Central memory CD8-positive, alpha-beta T cell (primary cell): ENCODE measurements at places on chromosomes 5 and 9.

- DNase-seq = no peak
- no peaks in the 10 kb centered on the region for H3K27me3 ChIP-seq
- peaks cover 49% of the 10 kb centered on the region for H3K4me1 ChIP-seq
- peak overlapping the region; percentile 87 for H3K27ac ChIP-seq
- peak overlapping the region; percentile 72 for H3K4me3 ChIP-seq
Observed at GRCh38 chr5:10633271-10634049, 69.6 kb downstream of the ANKRD33B start.

- H3K4me3 ChIP-seq = no peak overlapping the region
- H3K36me3 ChIP-seq = peaks cover 53% of the 10 kb centered on the region
- no peaks in the 10 kb centered on the region for H3K27me3 ChIP-seq
- no peak for DNase-seq
Observed at GRCh38 chr5:95543017-95543705, 11.6 kb downstream of the SKIC3 start.

DNA sequence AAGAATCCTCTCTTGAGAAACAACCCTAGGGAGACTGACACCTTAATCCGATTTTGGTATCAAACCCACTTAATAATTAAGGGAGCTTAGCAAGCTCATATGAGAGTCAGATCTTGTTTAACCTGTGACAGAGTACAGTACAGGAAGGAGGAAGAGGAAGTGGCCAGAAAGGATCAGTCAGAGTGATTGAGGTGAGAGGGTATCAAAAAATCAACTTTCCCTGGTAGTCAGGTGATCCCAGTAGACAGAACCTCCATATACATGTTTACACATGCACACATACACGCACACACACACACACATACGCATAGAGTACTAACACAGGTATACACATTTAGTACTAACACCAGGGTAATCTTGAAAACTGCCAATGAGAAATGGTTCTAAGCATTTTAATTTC is 56.8 kb downstream of the GLIS3 start:
- no peaks in the 10 kb centered on the region for H3K27me3 ChIP-seq
- peaks cover 11% of the 10 kb centered on the region for H3K4me1 ChIP-seq
- H3K4me3 ChIP-seq = no peak overlapping the region
- H3K36me3 ChIP-seq = no peaks in the 10 kb centered on the region
- DNase-seq = no peak
- H3K27ac ChIP-seq = no peak overlapping the region

DNA sequence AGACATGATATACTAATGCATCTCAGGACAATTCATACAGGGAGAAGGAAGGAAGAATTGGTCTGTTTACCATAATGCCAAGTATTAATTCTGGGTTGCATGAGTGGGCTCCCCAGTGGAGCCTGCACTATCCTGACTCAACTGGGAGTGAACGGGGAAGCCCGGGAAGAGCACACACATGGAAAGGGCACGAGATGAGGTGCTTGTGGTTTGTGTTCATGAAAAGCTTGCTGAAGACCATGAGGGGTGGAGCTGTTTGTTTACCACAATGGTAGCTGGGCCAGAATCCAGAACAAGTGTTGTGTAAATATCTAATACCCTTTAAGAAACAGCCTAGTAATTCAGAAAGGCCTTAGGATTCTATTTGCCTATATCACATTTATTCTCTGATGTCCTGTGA is 44.6 kb downstream of the POC5 start:
- peaks cover 13% of the 10 kb centered on the region for H3K4me1 ChIP-seq
- H3K27me3 ChIP-seq = no peaks in the 10 kb centered on the region
- no peak overlapping the region for H3K27ac ChIP-seq
- DNase-seq = no peak
- no peak overlapping the region for H3K4me3 ChIP-seq

DNA sequence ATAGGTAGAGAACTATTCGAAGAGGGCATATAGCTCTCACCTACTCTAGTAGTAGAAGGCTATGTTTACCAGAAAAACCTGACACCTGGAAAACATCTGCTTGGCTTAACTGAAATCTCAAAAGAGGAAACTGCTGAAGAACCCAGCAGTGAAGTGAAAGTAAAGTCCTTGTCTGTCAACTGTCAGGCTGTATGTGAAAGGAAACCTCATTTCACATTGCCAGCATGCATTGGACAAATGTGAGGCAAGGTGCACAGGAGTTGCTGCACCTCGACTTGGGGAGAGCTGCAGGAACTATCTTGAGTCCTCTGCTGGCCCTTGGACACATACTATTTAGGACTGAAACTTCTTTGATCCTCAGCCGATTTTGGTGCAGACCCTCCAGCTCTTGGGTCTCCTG is 53.3 kb downstream of the NREP start:
- H3K4me3 ChIP-seq = no peak overlapping the region
- H3K27ac ChIP-seq = no peak overlapping the region
- H3K36me3 ChIP-seq = no peaks in the 10 kb centered on the region
- peaks cover 24% of the 10 kb centered on the region for H3K27me3 ChIP-seq
- no peaks in the 10 kb centered on the region for H3K4me1 ChIP-seq

DNA sequence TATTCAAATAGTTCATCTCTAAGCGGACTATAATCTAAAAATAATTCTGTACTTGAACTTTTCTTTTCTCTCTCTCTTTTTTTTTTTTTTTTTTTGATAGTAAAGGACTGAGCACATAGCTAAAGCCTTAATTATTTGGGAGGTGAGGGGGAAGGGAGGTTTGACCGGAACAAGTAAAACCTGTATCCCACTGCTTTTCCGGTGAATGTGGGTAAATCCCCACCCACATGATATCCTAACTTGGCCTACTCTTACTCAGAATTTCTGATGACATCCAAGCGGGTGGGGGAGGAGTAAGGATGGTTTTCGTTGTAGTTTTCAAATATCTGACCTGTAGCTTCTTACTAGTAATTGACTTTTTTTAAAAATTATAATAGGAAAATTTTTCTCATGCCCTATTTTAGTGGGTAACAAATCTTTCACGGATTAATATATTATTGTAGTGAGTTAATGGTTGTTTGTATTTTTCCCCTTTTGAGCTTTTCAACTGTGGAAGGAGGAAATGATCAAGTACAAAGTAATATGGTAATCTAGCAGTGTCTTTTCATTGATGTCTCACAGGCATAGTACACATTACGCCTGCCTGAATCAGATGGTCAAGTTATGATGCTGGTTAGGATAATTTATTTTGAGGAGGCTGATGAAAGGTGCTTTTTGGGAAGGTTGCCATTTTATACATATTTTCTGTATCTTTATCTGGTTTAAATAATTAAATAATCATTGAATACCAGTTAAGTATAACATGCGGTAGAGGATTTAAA is 2.2 kb upstream of the ELL2 start:
- no peak for DNase-seq
- peaks cover 22% of the 10 kb centered on the region for H3K36me3 ChIP-seq
- H3K4me1 ChIP-seq = peaks cover 36% of the 10 kb centered on the region
- H3K27me3 ChIP-seq = no peaks in the 10 kb centered on the region

DNA sequence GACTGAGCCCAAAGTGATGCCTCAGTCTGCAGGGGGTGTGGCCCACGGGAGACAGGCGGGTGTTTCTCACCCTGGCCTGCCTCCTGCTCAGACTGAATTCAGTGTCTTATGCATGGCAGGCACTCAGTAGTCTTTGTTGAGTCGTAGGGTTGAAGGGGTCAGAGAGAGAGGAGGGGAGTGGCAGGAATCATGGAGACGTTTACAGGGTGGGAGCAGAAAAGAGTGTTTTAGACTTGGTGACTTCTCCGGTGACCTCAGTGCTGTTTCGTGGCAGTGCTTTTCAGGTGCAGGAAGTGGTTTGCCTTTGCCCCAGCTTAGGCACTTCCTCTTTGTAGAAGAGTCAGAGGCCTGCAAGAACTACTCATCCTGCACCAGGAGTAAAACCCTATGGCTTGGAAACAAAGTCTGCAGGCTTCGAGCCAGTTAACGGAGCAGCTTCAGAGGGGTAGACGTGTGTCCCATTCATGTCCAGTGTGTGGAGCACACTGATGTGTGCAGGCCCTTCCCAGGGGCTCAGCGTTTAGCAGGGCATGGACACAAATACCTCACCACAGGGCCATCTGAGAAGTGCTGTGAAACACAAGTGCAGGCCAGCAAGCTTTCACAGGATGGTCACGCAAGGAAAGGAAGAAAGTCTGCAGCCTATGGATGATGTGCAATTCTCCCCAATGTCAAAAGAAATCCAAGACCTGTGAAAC is 24.5 kb upstream of the SEMA4D start:
- peaks cover 10% of the 10 kb centered on the region for H3K36me3 ChIP-seq
- H3K4me1 ChIP-seq = peaks cover 82% of the 10 kb centered on the region
- DNase-seq = peak; percentile 75
- no peaks in the 10 kb centered on the region for H3K27me3 ChIP-seq
- peak overlapping the region; percentile 70 for H3K4me3 ChIP-seq

DNA sequence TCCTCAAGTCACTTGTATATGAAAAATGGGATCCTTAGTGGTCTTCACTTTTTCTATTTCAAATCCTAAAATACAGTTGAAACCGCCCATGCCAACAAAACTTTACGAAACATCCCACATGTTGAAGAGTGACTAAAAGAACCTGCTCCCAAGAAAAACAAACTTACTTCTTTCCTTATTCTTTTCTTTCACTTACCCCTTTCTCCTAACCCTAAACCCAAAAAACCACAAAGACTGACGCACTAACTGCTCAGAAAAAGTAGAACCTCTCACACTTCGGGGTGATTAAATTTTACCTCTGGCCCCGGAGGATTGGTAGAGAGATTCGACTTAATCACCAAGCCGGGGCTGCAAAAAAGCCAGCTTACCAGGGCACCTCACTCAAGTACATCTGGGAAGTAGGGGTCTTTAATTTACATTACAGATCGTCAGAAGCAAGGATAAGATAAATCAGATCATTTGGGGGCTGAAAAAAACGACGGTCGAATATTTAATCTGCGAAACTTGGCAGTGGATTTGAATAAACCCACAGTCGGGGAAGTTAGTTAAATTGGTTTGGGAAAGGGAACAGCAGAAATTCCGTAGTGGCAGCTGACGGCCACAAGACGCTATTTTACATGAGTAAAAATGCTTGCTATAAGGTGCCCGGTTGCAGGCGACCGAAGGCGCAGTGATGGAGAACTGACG is 1.3 kb downstream of the CDO1 start:
- no peaks in the 10 kb centered on the region for H3K36me3 ChIP-seq
- H3K27ac ChIP-seq = no peak overlapping the region
- DNase-seq = no peak
- H3K4me1 ChIP-seq = peaks cover 15% of the 10 kb centered on the region
- peaks cover 94% of the 10 kb centered on the region for H3K27me3 ChIP-seq
- peak overlapping the region; percentile 57 for H3K4me3 ChIP-seq

DNA sequence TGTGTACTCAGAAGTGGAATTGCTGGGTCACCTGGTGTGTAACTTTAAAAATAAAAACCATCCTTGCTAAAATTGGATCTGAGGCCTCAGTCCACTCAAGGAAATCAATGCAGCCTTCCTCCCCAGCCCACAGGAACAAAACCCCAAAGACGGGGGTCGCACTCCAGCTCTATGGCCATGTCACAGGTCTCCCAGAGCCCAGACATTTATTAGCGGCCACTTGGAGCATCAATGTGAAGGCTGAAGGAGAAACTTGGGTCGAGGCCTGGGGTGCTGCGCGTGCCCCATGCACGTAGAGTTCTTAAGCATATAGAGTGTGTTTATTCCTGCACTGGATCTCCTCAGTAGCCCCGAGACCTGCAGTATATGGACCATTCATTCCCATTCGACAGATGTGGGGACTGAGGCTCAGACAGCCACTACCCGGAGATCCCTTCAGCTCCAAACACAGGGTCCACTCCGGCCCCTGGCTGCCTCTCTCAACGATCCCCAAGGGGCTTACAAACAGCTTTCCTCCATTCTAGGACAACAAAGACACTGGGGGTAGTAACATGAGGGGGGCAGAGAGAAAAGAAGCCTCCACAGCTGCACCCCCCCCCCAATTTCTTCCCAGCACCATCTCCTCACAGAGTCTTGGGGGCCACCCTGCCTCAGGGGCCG is 14.3 kb upstream of the OLFM1 start:
- no peak for DNase-seq
- H3K4me1 ChIP-seq = no peaks in the 10 kb centered on the region
- peaks cover 57% of the 10 kb centered on the region for H3K27me3 ChIP-seq
- no peak overlapping the region for H3K4me3 ChIP-seq

- H3K27ac ChIP-seq = no peak overlapping the region
- no peak for DNase-seq
- H3K27me3 ChIP-seq = peaks cover 18% of the 10 kb centered on the region
- H3K4me1 ChIP-seq = no peaks in the 10 kb centered on the region
- H3K36me3 ChIP-seq = no peaks in the 10 kb centered on the region
Observed at GRCh38 chr5:169410996-169411783, 110.3 kb upstream of the SLIT3 start.

DNA sequence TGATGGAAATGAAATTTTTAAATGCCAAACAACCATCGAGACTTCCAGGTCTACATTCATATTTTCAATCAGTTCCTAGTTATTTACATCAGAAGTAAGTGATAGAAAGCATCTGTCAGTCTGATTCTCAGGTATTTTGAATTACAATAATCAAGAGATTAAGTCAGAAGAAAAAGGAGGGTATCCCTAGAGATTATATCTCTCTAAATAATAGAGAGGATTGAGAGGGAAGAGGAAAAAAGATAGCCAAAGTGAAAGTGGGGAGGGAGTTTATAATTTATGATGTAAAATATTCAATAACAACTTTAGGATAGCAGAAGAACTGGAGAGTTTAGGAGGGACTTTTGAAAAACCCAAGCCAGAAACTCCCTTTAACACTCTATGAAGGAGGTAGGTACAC is 400.2 kb downstream of the EFNA5 start:
- no peaks in the 10 kb centered on the region for H3K36me3 ChIP-seq
- H3K27ac ChIP-seq = no peak overlapping the region
- H3K27me3 ChIP-seq = no peaks in the 10 kb centered on the region
- H3K4me1 ChIP-seq = no peaks in the 10 kb centered on the region
- DNase-seq = no peak

- peak overlapping the region; percentile 44 for H3K27ac ChIP-seq
- H3K36me3 ChIP-seq = no peaks in the 10 kb centered on the region
- H3K4me1 ChIP-seq = no peaks in the 10 kb centered on the region
Observed at GRCh38 chr9:135455401-135456030, 24.1 kb upstream of the PPP1R26 start.

- H3K27ac ChIP-seq = peak overlapping the region; percentile 93
- peaks cover 14% of the 10 kb centered on the region for H3K36me3 ChIP-seq
- no peaks in the 10 kb centered on the region for H3K27me3 ChIP-seq
Observed at GRCh38 chr5:119330367-119331183, 25.2 kb upstream of the TNFAIP8 start.
